ENCODE measurements at places on chromosomes 2 and 18.

GRCh38 chr2:196335221-196335634 lies 163.8 kb upstream of the STK17B start:
- DNase-seq, result no peak

GRCh38 chr2:62362561-62362960 lies 143.4 kb downstream of the TMEM17 start:
- no peak for DNase-seq

GRCh38 chr2:151239624-151240023 lies 22.0 kb downstream of the RBM43 start:
- DNase-seq, result no peak

GRCh38 chr2:86274918-86275275 lies 62.5 kb downstream of the REEP1 start:
- DNase-seq, result no peak

- no peak for DNase-seq
Observed at GRCh38 chr2:26157580-26157979, 15.3 kb upstream of the GAREM2 start.

DNA sequence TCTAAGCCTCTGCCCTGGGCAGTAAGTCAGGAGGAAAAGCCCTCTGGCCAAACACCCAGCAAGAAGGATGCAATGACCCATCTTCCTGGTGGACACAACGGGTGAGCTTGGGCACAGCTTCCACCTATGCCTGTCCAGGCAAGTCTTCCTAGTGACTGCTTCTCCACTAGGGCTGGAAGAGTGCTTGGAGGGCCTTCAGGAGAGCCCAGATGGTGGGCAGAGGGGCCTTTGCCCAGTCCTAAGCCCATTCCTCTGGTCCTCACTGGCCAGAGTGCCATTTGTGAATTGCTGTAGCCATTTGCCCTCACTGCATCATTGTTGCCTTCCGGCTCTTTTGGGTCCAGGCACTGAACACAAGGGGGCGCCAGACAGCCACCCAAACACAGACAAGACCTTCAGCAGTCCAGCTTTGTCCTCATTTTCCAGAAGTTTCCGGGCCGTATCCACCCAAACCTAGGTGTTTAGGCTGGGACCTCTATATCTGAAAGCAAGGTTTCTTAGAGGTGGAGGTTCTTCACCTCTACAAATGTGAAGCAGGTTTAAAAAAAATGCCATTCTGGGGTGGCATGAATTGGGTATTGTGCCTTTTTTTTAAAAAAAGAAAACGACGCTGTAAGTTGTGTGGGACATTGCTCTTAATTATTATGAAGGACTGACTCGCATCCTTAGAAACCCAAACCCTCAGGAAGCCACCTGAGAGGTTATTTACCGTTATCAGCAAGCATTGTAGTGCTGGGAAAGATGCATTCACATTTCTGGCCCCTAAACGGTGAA lies 29.5 kb downstream of the PAX8 start:
- DNase-seq, result peak; percentile 77

DNA sequence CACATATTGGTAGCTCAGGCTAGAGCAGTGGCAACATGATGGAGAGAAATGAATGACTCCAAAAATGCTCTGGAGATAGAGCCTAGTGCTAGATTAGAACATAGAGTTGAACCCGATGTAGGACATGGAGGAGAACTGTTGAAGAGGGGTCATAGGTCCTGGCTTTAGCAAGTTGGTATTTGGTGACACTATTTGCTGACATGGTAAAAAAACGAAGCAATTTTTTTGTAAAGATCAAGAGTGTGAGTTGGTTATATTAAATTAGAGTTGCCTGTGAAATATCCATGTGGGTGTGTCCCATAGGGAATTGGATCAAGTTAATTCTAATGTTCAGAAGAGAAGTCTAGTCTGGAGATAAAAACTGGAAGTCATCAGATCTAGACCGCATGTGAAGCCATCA lies 143.0 kb upstream of the RASGRP3 start:
- no peak for DNase-seq

DNA sequence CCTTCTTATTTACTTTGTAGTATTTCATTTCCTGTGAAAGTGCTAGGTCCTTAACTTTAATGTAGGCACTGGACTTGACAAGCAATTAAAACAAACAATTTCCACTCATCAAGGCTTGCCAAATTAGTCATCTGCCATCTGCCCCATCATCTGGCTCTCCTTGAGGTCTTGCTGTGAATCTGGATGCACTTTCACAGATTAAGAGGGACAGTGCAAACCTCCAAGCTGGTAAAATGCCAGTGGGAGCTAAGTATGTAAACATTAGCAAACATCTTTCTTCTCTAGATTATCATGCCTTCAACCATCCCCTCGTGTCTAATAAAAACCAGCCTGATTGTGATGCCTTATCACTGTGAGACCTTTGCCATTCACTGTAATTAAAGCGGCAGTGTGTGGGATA lies 402.9 kb downstream of the ERBB4 start:
- no peak for DNase-seq

- DNase-seq, result no peak
Observed at GRCh38 chr18:48108136-48108535, 177.7 kb upstream of the SMAD2 start.

- peak; percentile 23 for DNase-seq
Observed at GRCh38 chr18:58784601-58785137, 80.0 kb upstream of the ZNF532 start.

- no peak for DNase-seq
Observed at GRCh38 chr2:237422309-237422708, 8.3 kb upstream of the COL6A3 start.

GRCh38 chr2:69676146-69676545 lies 32.6 kb upstream of the AAK1 start:
- DNase-seq, result no peak

DNA sequence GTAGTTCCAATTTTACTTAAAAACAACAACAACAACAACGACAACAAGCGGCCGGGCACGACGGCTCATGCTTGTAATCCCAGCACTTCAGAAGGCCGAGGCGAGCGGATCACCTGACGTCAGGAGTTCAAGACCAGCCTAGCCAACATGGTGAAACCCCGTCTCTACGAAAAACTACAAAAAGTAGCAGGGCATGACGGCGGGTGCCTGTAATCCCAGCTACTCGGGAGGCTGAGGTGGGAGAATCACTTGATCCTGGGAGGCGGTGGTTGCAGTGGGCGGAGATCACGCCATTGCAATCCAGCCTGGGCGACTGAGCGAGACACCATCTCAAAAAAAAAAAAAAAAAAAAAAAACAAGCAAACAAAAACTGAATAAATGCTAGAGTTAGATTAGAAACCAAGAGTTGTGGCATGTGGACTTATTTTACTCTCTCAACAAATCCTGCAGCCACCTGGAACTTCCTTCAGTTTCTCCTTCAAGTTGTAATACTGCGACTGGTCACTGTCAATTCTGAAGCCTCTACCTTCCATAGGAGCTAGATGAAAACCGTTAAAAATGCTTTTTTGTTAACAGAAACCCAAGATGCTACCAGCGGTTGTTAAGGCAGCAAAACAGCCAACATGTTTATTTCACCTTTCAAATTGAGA lies 1.3 kb downstream of the ATP5F1A start:
- DNase-seq, result no peak

DNA sequence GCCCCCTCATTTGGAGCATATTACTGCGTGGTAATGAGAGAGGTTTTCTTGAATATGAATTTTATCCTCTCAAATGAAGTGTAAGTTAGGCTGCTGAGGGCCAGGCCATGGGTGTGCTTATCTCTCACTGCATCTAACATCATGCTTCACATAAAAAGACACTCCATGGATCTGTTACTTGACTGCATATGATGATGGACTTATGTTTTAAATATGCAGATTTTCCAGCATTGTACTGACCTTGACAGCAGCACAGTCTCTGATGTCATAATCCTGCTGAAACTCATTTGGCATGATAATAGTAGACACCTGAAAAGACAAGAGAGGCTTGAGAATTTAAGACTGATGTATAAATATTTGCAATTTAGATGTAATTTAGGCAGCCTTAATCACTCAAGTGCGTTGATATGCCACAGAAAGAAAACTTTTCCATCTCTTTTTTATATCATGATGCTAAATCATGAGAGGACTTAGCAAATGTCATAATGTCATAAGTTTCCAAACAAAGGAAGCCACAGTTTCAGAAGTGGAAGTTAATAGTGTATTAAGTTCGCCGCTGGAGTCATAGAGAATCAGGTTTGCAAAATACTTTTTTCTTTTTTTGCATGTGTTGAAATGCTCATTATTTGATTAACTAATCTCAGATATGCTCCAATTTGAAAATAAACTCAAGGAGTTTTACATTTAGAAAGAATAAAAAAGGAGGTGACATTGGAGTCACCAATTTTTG lies 62.7 kb upstream of the CD302 start:
- no peak for DNase-seq

GRCh38 chr18:907885-908757 lies 3.5 kb downstream of the ADCYAP1 start:
- peak; percentile 35 for DNase-seq

All from nephron progenitor cell (in vitro differentiated cells).